Amygdala (tissue), 56 donors: ENCODE measurements at places on chromosomes 13 and 19.

GRCh38 chr13:40028446-40028845 is 373.0 kb downstream of the COG6 start:
- no peak for DNase-seq

DNA sequence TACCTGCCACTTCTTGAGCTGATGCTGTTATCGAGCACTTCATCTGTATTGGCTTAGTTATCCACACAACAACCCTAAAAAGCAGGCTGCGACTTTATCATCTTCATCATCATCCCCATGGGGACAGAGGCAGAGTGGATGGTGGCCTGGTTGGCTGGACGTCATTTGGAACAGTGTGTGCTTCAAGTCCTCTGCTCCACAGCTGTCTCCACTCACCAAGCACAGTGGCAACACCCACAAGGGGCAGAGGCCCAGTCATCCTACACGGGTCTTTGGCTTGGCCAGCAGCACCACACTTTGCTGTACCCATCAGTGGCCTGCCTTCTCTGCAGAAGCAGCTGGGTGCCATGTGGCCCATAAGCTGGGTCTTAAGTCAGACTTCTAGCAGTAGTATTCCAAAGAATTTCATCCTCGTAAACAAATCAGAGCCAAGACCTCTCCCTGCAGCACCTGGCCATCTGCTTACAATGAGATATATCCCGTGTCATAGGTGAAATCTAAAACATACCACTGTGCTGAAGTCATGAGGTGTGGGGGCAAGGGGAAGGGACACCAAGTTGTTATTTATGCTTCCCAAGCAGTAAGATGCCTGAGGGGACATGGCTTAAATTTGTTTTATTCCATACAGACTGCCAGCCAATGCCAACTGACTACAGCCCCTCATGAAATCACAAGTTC is 47.9 kb upstream of the EPHX3 start:
- DNase-seq = no peak

- DNase-seq = peak; percentile 24
Measured at GRCh38 chr13:24083722-24084421, 76.6 kb upstream of the SPATA13 start.

GRCh38 chr13:44306371-44307192 is 67.0 kb upstream of the SERP2 start:
- peak; percentile 46 for DNase-seq

DNA sequence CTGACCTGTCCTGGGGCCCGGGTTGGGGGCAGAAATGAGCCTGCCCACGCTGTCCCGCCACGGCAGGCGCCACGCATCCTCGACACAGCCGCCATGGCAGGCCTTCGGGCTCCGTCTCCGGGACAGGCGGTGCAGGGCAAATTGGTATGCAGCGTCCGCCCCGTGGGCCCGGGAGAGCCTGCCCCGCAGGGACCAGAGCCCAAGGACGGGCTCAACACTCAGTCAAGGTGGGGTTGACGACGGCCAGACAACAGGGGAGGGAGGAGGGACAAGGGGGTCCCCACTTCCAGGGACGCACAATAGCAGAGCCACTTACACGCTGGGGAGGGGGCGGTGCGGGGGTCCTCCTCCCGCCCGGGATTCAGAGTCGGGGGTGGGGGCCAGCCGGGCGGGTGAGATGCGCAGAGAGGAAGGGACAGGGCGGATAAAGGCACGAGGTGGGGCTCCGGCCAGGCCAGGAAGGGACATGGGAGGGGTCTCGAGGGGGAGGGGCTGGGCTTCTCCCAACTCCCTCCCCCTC is 1.2 kb downstream of the CTXN1 start:
- DNase-seq = no peak
